ENCODE measurements at places on chromosomes 16 and 17. TPM values are rescaled to one million over a fixed set of nuclear protein-coding genes. Genes with fewer than 3 reads are reported as not detected.

The KRT39 gene
- not detected for polyA plus RNA-seq

The IRF8 gene
- 7.2 TPM for polyA plus RNA-seq

The SCGB1C2 gene
- not detected for polyA plus RNA-seq

GRCh38 chr17:44331249-44331760 is 6.7 kb upstream of the SLC25A39 start:
- DNase-seq: peak; percentile 89

The CRISPLD2 gene
- polyA plus RNA-seq: 48.8 TPM

- DNase-seq: no peak
These were observed 290 bp downstream of the TOB1 start for GRCh38 chr17:50865868-50866260.

GRCh38 chr17:59492091-59492451 is 73.3 kb upstream of the DHX40 start:
- no peak for DNase-seq

The RAB26 gene
- polyA plus RNA-seq: 1.5 TPM

The CA5A gene
- not detected for polyA plus RNA-seq

Measured in testis (tissue), 5 donors.